ENCODE measurements at places on chromosomes 6 and 20.

DNA sequence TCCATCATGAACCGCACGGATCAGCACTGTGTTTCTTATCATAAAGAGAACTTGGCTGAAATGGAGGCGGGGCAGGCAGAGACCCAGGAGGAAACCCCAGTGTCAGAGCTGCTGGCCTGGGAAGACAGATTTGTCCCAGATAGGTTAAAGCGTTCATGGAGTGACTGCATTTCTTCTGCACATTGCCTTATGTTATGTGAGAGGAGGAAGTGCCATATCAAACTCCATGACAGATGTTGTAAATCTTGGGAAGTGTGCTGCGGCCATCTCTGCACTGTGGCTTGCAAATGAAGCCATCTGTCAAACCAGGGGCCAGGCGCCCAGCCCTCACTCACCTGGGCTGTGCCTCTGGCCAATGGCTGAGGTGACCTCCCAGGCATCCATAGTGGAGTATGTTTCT is 163.0 kb downstream of the SLC24A3 start:
- DNase-seq, result no peak

DNA sequence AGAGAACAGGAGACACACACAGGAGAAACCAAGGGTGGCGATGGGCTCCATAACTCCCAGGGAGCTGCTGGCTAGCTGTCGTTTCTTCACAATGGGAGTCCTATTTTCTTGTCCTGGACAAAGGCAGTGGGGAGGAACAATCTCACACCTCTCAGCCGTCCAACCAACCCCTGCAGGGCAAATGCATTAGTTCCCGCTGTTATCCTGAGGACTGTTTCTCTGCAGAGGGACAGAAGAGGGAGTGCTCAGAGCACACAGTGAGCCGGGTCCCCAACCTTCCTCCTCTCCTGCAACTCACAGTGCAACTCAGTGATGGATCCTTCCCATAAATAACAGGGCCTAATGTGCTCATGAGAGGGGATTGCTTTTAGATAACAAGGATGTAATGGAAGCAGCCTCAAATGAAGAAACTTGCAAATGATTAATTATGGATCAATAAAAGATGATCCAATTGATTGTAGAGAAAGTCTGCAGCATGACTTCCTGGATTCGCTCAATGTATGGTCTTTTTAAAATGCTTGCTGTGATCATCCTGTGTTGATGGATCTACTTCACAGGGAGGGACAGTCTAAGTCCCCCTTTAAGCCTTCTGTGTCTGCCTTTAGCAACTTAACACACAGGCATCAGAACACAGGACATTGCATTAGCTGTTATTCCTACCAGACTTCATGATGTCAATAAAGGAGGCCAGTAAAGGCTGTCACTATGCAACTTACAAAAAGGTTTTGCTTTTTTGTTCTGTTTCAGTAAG is 453.4 kb upstream of the AGPAT4 start:
- no peak for DNase-seq

DNA sequence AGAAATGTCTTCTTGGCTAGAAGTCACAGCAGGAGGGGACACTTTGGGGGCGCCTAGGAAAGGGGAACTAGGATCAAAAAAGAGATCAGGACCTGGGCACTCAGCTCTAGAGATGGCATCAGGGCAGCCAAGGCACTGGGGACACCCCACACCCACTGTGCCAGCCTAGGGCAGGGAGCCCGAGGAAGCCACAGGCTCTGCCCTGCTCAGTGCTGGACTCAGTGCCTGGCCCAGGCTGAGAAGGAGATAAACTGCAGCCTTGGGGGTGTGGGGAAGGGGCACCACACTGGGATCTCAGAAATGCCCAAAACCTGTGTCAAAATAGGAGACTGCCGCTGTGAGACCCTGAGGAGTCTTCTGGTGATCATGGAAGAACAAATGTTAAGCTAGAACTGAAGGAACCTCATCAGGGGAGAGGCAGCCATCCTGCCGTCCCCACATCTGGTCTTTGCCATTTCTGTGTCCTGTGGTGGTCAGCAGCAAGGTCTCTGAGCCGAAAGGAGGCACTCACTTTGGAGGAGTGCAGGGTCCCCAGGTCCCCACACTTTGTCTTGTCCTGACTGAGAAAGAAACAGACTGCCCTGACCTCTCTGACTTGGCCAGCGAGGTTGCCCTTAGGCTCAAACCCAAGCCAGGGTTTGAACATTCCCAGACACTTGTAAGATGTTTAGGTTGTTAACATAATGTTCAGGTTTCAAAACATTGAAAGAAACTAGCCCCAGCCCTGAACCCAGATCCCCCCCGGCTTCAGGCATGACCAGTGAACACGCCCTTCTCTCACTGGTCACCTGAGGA is 2.3 kb downstream of the ARFRP1 start:
- no peak for DNase-seq

- no peak for DNase-seq
These were observed 81.6 kb downstream of the KCNB1 start for GRCh38 chr20:49400904-49401303.

DNA sequence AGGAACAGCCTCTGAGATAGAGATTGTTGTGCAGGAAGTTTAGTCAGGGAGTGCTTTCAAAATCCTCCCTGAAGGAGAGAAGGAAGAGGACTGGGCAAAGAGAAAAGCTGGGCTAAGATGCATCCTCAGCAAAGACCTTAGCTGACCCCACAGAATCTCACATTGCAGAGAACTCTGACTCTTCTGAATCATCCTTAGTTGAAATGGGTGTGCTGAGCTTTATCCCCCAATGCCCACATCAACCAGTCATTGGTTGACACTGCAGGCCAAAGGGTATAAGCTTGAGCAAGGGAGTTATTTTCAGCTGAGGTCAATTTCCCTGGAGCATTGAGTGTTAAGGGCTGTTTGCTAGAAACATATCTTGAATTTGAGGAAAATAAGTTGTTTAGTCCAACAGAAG is 732.2 kb downstream of the CBLN4 start:
- no peak for DNase-seq

DNA sequence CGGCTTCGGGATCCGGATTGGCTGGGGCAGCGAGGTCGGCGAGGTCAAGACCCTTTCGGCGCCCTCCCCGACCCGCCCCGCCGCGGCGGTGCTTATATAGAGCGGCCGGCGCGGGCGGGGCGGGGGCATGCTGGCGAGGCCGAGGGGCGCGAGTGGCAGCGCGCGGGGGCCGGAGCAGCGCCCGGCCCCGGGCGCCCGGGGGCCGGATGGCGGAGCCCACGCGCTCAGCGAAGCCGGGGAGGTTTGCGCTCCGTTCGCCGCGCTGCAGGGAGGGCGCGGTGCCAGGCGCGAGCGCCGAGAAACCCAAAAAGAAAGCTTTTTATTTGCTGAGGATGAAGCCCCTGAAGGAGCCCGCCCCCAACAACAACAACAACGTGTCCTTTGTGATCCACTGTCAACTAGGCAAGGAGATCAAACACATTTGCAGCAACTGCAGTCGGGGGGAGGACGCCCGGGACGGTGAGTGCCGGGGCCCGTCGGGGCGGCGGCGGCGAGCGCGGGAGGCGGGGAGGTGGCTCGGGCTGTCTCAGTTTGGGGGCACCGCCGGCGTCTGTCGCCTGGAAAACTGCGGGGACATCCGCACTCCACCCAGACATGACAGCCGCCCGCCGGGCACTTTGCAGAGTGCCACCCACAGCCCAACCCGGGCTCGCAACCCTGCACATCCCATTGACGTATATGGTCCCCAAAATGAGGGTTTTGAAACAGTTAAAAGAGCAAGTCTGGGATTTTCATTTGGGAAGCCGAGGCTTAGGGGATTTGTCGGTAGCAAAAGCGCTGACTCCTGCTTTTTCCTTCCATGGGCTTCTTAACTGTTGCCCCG is 297.3 kb downstream of the PHACTR1 start:
- DNase-seq, result no peak

DNA sequence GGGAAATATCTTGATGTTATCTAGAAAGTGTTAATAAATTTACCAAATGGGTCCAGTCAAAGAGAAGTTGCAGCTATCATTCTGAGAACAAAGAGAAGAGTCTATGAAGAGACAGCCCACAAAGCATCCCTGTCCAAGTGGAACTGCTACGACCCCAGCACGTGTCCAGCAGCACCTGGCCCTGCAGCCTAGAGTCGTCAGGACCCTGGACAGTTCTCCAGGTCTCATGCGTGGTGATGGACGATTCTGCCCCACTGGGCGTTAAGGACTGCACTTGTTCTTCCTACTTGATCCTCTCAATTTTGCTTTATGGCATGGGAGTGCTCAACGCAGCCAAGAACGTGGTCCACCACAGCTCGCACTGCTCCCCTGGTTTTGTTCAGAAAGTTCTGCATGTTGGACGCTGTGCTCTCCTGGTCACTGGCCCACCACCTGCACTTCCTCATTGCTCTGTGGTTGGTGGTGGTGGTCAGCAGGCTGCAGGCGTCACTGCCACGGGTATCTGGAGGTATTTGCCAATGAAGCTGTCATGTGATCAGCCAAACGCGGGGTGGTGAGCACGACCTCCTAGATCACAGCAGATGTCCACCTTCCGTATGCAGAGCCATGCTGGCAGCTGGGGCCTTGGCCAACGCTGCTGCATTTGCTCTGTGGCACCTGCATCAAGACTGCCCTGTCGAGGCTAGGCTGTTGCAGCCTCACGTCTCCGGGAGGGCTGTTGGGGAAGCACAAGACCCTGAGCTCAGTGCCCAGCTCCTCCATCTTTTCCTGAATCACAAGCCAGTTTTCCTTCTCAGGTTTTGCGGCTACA is 356.4 kb downstream of the CDH4 start:
- DNase-seq, result no peak

DNA sequence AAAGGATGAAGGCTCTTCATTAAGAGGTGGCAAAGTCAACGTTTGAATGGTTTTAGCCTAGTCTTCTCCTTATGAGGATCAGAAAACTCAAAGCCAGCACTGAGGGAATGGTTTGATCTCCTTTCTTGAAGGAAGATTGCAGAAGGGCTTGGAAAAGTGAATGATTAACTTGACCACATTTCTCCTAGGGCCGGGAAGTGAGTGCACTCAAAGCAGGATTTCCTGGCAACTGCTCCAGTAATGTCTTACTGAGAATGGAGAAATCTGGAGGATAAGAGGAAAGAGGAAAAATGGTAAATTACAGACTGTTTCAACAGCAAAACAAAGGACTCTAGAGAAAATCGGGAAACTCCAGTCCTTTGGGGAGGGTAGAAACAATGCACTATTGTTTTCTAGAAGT is 189.0 kb upstream of the FOXA2 start:
- DNase-seq, result no peak

GRCh38 chr6:137724495-137725211 is 142.4 kb upstream of the TNFAIP3 start:
- no peak for DNase-seq

DNA sequence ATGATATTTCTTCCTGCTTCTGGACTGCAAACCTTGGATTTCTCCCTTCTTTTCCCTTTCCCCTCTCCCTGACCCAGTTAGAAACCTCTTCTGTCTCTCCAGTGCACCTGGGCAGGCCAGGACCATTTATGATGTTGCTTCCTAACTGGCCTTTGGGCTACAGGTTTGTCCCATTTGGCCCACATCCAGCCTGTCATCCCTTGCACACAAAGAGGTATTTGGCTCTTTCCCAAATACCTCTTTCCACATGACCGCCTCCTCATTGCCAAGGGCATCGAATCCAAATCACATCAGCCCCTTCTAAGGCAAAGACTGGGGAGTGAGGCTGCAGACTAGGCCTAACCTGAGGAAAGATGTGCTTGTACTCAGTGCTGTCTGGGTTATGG is 13.6 kb downstream of the FGD2 start:
- no peak for DNase-seq

DNA sequence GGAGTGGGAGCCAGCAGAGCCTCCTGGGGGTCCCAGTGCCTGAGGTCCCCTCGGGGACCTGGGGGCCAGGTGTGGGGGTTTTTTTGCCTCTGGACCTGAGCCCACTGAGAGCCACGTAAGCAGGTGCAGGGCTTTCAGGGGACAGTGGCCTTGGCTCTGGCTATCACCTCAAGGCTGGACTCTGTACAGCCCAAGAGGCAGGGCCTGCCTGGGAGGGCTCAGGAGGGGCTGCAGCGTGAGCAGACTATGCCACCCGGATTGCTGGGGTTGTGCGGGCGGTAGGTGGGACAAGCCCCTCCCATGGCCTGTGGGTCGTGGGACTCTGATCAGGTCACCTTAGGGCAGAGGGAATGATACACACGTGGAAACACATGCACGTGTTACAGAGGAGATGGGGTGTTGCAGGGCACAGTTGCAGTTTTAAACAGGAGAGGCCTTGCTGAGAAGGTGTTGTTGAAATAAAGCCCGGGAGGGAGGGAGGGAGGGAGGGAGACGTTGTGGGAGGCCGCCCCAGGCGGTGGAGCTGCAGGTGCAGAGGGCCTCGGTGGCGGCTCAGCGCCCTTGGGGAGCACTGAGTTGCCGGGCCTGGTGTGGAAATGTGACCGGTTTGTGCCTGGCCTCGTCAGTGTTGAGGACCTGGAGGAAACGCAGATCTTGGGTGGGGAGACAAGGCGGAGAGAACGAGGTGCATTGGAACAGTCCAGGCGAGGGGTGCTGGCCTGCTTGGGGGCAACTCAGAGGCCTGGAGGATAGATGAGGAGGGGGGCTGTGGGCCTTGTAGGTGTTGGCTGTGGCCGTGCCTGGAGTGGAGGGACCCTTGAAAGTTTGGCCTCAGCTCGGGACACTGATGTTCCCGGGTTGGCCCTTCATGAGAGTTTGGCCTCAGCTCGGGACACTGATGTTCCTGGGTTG is 2.3 kb downstream of the TCEA2 start:
- no peak for DNase-seq

- DNase-seq, result no peak
These were observed 31.1 kb downstream of the CNKSR3 start for GRCh38 chr6:154479351-154479769.

GRCh38 chr6:119289651-119290050 is 59.9 kb downstream of the MAN1A1 start:
- no peak for DNase-seq

- no peak for DNase-seq
These were observed 8.1 kb downstream of the ASIP start for GRCh38 chr20:34249291-34249690.

- DNase-seq, result no peak
These were observed at the start of gene JPH2 for GRCh38 chr20:44187054-44187771. TSS of gene JPH2 (minus strand) at chr20:44187188. CDS start at chr20:44186705, 483 bp downstream.

DNA sequence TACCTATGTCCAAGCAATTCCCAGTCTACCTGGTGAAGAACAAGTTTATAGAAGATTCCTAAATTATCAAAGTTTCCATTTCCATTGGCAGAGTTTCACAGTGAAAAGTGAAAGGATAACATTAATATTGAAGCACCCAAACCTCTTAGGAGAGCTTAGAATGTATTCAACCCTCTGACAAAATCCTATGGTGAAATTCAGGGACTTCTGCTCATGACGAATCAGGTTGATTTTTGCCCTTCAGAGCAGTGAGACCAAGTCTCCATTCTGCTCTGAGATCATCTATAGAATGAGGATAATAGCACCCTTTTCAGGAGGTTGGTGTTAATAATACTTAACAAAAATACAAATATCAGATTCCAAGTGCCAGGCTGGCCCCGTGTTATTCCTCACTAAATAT is 15.5 kb downstream of the SERPINB1 start:
- DNase-seq, result no peak

- no peak for DNase-seq
These were observed 17.1 kb downstream of the RBM24 start for GRCh38 chr6:17298257-17298656.

- DNase-seq, result no peak
These were observed 51.5 kb downstream of the PTPRT start for GRCh38 chr20:43138061-43138770.
